ENCODE measurements at places on chromosomes 2 and 18. TPM values are rescaled to one million over a fixed set of nuclear protein-coding genes. Genes with fewer than 3 reads are reported as not detected.

DNA sequence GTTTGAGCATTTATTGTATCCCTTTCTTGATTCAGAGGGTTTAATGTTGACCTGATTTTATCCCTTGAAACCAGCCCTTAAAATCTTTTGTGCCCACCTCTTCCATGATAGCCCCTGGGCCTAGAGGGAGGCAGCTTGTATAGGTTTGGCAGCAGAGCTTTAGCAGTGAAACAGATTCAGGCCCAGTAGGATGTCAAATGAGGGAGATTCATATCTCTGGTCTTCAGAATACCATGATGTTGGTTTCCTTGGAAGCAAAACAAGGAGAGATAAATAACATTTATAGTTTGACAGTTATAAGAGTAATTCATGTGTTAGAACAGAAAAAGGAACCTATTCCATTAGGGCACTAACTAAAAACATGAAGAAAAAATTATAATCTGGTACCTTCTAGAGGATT lies 649.2 kb downstream of the METTL4 start:
- DNase-seq: no peak

CAPN14 gene
- total RNA-seq: 0.11 TPM

GRCh38 chr2:241764275-241765241 lies 12.1 kb upstream of the GAL3ST2 start:
- peak; percentile 27 for DNase-seq

- no peak for DNase-seq
These were observed 248.8 kb downstream of the PLCL1 start for GRCh38 chr2:198053148-198053547.

DNA sequence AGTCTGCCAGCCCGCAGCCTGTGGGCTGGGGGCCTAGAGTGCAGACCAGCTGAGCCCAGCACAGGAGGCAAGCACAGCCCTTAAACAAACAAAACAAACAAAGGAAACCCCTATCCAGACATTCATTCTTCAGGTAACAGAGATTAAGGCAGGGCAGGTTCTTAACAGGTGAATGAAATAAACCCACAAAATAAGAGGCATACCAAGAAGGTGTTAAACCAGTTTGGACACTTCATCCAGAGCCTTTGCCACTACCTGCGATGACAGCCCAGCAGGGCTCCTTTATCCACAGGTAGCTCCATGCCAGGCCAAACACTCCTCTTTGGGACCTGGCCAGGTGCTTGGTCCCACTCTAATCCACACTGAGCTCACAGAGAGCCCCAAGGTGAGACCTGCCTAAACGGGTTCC lies 209.7 kb upstream of the SIX2 start:
- no peak for DNase-seq

CDCA7 gene
- total RNA-seq: 66.6 TPM
